ENCODE measurements at places on chromosomes 13 and 19.

GRCh38 chr19:46599716-46600373 lies 1.3 kb upstream of the CALM3 start:
- DNase-seq = no peak

GRCh38 chr19:55986487-55986886 lies at the start of gene NLRP5:
Gene NLRP5 (plus strand): TSS chr19:55986775.
- DNase-seq = no peak

DNA sequence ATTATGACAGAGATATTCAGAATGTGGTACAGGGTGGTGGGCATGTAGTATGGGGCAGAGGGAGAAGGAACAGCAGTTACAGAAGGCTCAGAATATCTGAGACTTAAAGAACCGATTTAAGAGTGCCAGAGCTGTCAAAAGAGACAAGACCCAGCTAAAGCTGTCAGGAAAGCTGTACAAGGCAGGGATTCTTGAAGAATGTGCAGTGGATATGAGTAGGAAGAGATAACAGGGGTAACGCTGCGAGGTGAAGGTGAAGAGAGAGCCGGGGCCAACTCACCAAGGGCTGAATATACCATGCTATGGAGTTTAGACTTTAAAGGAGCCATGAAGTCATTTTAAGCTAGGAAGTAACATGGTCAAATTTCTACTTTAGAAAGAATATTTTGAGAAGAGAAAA lies 381.0 kb downstream of the DIAPH3 start:
- DNase-seq = no peak

DNA sequence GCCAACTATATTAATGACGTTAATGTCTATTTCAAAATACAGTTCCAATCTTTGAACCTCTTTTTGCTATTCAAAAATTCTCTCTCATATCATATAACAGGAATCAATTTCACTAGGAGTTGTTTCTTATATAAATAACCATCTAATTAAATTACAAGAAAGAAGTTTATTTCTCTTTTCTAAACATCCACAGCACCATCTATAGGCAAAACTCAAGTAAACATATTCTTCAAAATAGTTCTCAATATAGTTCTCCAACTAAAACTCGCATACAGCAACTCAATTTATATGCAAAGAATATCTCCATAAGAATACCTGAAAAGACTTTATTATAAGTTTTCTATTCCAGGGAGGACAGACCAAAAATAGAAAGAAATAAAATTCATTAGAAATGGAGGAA lies 65.6 kb downstream of the RBM26 start:
- no peak for DNase-seq

DNA sequence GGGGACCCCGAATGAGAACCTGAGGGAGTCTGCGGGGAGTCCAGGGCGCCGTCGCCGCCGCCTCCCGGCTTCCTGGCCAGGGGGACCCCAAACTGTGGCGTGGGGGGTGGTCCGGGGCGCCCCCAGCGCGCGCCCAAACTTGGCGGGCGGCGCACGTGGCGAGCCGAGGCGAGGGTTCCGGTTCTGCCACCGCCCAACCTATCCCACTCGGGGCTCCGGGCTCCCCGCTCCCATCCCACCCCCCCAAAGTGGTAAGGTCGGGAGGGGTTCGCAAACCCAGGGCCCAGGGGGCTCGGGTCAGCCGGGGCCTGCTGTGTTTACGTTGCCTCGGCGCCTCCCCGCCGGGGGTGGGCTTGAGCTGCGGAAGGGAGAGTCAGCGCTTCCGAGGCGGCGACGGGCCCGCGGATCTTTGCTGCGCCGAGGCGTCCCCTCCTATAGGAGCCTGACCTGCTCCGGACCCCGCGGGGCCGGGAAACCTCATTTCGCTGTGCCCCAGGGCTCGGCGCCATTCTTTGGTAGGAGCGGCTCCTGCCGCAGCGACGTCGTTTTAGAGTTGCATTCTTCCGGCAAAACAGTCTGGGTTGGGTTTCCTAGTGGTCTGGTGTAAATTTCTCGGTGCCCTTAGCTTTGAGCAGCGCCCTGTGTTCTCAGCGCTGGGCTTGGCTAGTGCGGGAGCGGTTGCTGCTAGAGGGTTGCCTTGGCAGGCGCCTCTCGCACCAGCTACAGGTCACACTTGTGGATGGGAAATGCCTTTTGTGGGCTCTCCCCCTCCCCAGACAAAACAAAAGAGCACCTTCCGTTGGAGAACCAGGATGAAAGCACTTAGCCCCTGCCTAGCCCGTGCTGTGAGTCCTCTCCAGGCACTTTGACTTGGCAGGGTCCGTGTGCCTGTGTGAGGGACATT lies 1.2 kb downstream of the DAZAP1 start:
- DNase-seq = peak; percentile 77

- DNase-seq = no peak
These were observed 51.3 kb downstream of the PTPRS start for GRCh38 chr19:5289060-5289990.

- DNase-seq = no peak
These were observed 1.9 kb upstream of the ZNF628 start for GRCh38 chr19:55474269-55475265.

- DNase-seq = no peak
These were observed 463.3 kb downstream of the ITGBL1 start for GRCh38 chr13:101915755-101916107.

DNA sequence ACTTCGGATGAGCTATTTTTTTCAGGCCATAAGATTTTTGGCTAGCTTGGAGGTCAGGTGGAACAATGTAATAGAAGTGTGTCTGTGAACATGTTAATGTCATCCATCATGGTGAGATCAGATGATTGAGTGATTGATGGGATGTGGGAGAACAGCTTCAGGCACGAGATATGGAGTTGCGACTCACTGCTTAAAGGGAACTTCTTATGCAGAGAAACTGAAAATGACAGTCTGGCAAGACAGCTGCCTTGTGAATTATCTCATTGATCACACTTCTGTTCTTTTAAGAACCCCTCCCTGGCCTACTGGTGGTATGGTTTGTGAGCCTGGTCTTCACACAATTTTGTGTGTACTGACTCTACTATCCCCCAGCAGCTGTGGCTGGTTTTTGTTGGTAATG lies 96.0 kb downstream of the OLFM4 start:
- no peak for DNase-seq

GRCh38 chr13:20938302-20938701 lies 35.8 kb upstream of the XPO4 start:
- DNase-seq = no peak

- no peak for DNase-seq
These were observed 8.2 kb downstream of the FXYD5 start for GRCh38 chr19:35162471-35163326.

GRCh38 chr13:31881495-31881882 lies 142.2 kb downstream of the RXFP2 start:
- no peak for DNase-seq

DNA sequence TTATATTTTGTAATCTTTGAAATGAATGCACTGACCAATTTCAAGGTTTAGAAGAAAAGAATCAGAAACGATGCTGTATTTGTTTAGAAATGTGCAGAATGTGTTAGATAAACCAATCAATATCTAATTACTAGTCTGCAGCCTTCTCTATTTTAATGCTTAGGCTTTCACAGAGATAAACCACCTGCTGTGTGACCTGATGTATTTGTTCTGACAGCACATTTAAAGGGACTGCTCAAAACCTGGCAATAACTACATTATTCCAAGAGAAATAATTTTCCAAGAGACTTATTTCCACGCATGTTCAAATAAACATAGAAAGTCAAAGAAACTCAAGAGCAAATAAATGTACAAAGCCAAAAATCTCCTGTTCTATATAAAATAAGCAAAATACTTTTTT lies 641.6 kb upstream of the PCDH20 start:
- no peak for DNase-seq

DNA sequence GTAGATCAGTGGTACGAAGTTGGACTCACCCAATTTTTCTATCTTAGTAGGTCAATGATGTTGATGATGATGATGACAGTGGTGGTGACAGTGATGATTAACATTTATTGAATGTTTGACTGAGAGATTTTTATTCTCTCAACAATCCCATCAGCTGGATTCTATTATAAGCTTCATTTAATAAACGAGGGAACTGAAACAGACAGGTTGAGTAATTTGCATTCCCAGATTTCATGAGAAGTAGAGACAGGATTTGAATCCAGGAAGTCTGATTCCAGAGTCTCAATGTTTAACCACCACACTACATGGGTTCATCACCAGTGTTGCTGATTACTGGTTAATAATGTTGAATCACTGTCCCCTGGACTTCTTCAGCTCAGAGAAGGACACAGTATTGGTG lies 168.9 kb downstream of the FLT1 start:
- DNase-seq = no peak

- no peak for DNase-seq
These were observed 33.8 kb upstream of the SGCG start for GRCh38 chr13:23146811-23147625.

- peak; percentile 63 for DNase-seq
These were observed 588 bp upstream of the DPY19L3 start for GRCh38 chr19:32404933-32405430.

DNA sequence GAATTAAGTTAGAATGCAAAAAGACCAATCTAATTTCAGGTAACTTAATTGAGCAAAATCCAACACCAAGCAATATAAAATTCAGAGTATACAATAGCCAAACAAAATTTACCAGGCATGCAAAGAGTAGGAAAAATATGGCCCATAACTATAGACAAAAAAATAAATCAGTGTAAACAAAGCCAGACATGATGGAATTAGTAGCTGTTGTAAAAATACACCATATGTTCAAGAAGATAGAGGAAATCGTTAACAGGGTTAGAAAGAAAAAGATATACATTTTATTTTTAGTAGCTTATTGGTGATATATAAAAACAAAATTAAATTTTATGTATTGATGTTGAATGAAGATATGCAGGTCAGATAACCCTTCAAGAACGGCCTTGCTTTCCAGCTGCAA lies 621.1 kb upstream of the MIR17HG start:
- no peak for DNase-seq

DNA sequence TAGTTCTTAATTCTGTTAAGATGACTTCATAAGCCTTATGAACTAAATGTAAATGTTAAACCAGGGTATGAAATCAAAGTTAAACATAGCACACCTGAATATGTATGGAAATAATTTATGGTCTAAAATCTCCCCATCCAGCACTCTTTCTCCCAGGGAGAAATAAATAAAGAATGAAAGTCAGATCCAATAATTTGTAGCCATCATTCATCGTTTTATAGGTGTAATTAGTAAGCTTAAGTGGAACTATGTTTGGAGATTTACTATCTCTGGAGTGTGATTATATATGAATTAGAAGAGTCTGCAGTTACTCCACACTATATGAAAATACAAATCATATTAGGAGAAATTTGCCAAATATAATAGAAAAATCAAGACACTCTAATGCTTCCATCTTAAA lies 405.1 kb downstream of the DACH1 start:
- DNase-seq = no peak

GRCh38 chr13:20015763-20016162 lies 57.2 kb downstream of the ZMYM2 start:
- no peak for DNase-seq

- no peak for DNase-seq
These were observed 54.9 kb upstream of the PTPRS start for GRCh38 chr19:5395556-5395955.

DNA sequence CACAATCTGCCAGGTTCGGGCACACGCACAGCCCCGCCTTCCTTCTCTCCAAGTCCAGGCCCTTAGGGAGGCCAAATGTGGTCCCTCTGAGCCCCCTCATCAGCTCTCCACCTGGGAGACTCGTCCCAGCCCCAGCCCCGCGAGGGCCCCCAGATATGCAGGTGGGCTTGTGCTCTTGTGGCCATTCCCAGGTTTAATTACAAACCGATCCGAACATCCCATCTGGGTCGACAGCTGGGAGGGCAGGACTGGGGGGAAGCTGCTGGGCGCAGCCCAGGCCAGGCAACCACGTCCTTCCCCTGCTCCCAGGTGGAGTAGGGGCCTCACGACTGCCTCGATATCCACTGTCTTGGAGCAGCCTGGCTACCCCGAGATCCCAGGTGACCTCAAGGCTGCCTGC lies 7.5 kb upstream of the C2CD4C start:
- peak; percentile 41 for DNase-seq

- no peak for DNase-seq
These were observed 60.1 kb upstream of the MYCBP2 start for GRCh38 chr13:77386880-77387606.

- DNase-seq = no peak
These were observed 1.1 kb downstream of the GALP start for GRCh38 chr19:56176881-56177280.

- peak; percentile 56 for DNase-seq
These were observed 4.9 kb upstream of the NWD1 start for GRCh38 chr19:16714702-16715287.

- DNase-seq = no peak
These were observed 136.9 kb upstream of the SOX21 start for GRCh38 chr13:94849254-94849653.

- no peak for DNase-seq
These were observed 44.5 kb downstream of the CERS4 start for GRCh38 chr19:8253678-8254077.

DNA sequence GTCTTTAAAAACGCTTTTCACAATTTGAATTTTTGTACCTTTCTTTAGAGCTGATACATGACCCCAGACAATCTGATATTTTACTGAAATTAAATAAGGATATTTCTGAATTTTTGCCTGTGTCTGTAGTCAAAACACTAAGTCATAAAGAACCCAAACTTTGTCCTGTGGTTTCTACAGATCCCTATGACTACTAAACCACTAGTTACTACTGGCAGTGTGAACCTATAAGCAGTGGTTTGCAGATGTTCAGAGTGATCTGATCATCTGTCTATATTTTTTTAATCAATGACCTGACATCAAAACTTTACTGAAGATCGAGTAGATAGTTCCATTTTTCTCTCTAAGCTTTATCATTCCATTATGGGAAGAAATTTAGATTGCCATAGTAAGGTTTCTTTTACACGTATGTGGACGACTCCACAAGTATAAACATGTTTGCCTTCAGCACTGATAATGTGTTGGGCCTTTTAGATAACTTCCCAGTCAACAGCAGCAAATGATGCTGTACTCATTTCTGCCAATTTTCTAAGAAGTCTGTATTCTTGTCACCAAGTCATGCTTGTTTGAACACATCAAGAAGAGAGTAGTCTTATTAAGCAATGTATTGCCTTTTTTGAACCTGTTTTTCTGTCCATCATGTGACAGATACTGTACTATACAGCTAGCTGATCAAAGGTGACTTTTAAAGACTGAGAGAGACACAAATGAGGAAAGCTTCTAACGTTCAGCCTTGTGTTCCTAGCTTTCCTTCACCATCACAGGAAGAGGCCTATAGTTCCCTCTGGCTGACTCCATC lies 21.8 kb downstream of the POLR1D start:
- no peak for DNase-seq

DNA sequence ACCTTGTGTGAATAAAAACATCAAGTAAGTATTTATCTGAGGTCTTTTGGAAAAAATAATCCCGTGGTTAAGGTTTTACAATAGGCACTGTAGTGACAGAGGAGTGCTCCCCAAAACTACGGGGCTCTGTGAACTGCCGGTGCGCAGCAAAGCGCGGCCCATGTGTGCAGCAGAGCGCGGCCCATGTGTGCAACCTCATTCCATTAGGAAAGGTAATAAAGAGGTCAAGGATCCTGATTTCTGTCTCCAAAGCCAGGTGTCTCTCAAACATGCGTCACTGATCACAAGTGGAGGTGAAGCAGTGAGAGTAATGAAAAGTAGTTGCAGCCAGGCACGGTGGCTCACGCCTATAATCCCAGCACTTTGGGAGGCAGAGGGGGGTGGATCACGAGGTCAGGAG lies 58.7 kb downstream of the MRPL57 start:
- no peak for DNase-seq

- no peak for DNase-seq
These were observed 222.6 kb downstream of the TM9SF2 start for GRCh38 chr13:99723878-99724277.
